Hair follicle dermal papilla cell (primary cell): ENCODE measurements at places on chromosomes 2 and 18. TPM values are rescaled to one million over a fixed set of nuclear protein-coding genes. Genes with fewer than 3 reads are reported as not detected.

ABCG8 gene
- total RNA-seq, result not detected in 2 replicates

CREG2 gene
- total RNA-seq, result under 0.01 and 0.32 TPM in 2 replicates

DPP10 gene
- total RNA-seq, result not detected in 2 replicates

C2orf92 gene
- total RNA-seq, result 1.2 and 2.9 TPM in 2 replicates

ADGRF3 gene
- under 0.01 TPM in 1 of 2 replicates, not detected in the other for total RNA-seq

CXCR1 gene
- total RNA-seq, result not detected in 2 replicates

YES1 gene
- 87.7 and 102 TPM in 2 replicates for total RNA-seq

ALPP gene
- not detected in 2 replicates for total RNA-seq

GPR39 gene
- 14.1 and 15.3 TPM in 2 replicates for total RNA-seq

ARHGAP15 gene
- total RNA-seq, result 0.12 and 0.49 TPM in 2 replicates

LANCL1 gene
- total RNA-seq, result 54.0 and 54.5 TPM in 2 replicates

FZD7 gene
- 21.3 and 22.6 TPM in 2 replicates for total RNA-seq

TMEM37 gene
- 0.32 TPM in 1 of 2 replicates, not detected in the other for total RNA-seq

INPP5D gene
- total RNA-seq, result 0.36 and 0.49 TPM in 2 replicates

EMX1 gene
- total RNA-seq, result not detected in 2 replicates

MC5R gene
- total RNA-seq, result 0.16 TPM in 1 of 2 replicates, not detected in the other

SLC35G4 gene
- not detected in 2 replicates for total RNA-seq

VIT gene
- 28.7 and 34.2 TPM in 2 replicates for total RNA-seq
